ENCODE measurements at places on chromosomes 1 and 21. TPM values are rescaled to one million over a fixed set of nuclear protein-coding genes. Genes with fewer than 3 reads are reported as not detected.

NCAM2 gene
- 8.6 TPM for total RNA-seq

PTPRU gene
- 85.9 TPM for total RNA-seq

RSPH1 gene
- total RNA-seq = 12.7 TPM

ANKRD65 gene
- total RNA-seq = 54.5 TPM

SRSF11 gene
- total RNA-seq = 129 TPM

TTLL7 gene
- total RNA-seq = 28.3 TPM

EFCAB14 gene
- 105 TPM for total RNA-seq

TAF5L gene
- total RNA-seq = 11.0 TPM

MPZ gene
- total RNA-seq = 3.1 TPM

TCP10L gene
- total RNA-seq = not detected

DNA sequence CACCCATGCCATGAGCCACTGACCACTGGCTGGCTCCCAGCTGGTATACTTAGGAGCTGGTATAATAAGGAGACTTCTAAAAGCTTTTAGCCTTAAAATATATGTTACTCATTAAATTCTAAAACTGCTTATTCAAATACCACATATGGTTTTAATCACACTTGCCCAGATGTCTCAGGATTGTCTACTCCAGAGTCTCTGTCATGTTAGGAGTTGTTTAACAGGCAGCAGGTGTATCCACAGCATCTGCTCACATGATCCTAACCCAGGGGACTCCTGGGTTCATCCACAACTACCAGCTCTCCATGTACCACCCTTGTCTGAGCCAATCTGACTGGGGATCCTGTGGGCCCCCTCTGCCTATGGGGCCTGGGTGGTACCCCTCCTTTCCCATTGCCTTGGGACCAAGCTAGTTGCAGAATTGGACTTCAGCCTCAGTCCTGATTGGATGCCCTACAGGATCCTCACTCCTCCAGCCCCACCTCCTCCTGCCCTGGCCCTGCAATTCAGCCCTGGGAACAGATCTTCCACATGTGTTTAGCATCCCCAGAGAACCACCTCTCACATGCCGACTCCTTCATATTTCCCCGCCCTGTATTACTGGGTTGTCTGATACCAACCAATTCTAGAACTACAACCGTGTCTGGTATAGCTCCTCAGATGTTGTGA, 61.3 kb downstream of the BCAR3 start:
- DNase-seq = no peak

DNA sequence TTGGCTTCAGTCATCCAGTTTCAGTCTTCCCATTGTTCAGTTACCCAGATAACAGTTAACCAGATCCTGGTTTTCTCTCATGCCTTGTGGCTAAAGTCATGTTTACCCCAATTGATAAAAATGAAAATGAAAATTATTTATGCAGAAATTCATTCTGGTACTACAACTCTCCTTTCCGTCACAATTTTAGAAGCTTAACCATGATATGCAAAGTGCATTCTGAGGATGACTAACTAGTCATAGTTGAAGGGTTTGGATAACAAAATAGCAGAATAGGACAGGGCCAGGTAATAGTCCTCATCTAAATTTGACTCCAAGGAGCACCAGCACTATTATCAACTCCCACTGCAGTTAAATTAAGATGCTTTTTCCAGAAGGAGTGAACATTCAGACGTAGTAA, 94.7 kb downstream of the NTMT2 start:
- no peak for DNase-seq

DNA sequence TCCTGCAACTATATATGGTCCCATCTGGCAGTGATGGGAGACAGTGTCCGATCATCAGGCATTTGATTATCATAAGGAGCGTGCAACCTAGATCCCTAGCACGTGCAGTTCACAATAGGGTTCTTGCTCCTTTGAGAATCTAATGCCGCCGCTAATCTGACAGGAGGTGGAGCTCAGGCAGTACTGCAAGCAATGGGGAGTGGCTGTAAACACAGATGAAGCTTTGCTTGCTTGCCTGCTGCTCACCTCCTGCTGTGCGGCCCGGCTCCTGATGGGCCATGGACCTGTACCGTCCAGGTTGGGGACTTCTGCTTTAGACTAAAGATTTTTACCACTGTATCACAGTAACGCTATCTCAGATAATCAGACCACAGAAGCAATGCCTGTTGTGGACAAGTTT, 63.8 kb downstream of the TGFB2 start:
- no peak for DNase-seq

- no peak for DNase-seq
Measured at GRCh38 chr21:45558044-45558721, 15.9 kb upstream of the SLC19A1 start.

DNA sequence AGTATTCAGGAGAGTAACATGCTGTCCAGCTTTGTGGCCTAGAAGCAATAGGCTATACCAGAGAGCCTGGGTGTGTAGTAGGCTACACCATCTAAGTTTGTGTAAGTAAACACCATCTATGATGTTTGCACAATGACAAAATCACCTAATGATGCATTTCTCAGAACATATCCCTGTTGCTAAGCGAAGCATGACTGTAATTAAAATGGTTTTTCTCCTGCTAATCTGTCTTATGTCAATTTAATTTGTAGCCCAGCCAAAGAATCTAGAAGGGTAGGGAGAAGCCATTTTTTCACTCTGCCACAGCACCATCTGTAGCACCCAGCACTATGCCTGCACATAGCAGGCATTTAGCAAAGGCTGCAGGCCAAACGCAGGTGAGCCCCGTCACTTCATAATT, 2.0 kb upstream of the TTC24 start:
- no peak for DNase-seq

GRCh38 chr1:230690101-230690500, 23.8 kb downstream of the AGT start:
- no peak for DNase-seq

DNA sequence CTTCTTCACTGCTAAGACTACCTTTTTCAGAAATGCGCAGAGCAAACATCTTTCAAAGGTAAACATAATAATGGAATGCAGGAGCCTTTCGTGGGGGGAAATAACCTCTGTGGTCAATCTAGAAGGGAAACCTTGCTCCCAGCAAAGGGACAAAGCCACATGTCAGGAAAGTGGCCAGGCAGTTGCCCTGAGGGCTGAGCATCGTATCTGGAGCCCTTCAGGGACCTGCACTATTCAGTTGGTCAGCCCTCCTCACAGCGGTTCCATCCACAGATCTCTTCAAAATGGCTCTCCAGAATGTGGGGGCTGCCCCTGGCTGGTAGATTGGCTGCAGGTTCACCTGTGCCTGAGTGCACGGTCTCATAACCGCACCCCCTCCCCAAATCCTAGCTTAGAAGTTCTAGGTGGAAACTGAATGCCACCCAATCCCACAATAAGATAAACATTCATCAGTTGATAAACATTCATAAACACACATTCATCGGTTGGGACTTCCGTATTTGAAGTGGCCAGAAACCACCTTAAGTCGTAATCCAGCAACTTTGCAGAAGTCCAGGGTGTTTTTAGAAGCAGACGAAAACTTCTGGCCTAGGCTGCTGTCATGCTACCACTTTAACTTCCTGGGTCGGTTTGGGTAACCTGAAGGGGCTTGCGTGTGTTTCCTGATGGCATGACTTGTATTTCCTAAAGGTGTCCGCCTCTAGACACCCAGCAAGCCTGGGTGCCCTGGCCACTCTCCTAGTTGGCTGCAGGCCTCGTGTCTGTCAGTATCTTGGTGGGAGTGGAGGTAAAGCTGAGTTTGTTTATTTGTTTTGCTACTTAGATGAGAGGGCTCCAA, 50.5 kb downstream of the RASSF5 start:
- DNase-seq = peak; percentile 69

GRCh38 chr1:185990565-185990964, 256.4 kb downstream of the HMCN1 start:
- no peak for DNase-seq

GRCh38 chr1:207463021-207463420, 8.9 kb downstream of the CR2 start:
- DNase-seq = no peak

DNA sequence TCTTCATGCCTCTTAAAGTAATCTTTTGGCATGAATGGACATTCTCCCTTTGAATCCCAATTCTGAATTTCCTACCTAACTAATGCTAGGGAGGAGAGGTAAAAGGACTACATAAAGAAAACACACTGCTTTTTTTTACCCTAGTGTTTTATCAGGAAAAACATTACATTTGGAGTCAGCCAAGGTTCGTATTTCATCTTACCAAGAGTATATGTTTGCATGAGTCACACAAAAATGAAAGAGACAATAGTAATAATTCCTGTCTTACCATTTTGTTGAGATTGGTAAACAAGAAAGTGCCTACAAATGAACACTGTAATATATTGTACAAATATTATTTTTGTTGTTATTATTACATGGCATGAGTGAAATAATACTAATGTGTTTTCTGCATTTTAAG, 112.9 kb upstream of the WARS2 start:
- DNase-seq = no peak

DNA sequence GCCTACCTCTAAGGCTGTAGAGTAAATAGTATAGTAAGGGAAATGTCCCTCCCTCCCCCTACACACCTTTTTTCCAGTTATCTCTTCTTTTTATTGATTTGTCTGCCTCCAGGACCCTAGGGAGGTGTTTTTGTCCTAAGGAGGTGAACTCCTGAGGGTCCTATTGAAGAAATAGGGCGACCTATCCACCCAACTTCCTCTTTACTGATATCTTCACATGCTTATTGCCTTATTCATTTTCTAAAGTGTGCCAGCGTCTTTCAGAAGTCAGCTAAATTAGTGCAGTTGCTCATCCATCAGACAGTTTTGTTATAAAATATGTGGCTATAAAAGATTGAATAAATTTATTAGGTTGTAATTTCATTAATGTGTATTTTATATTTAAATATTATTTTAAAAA, 5.9 kb downstream of the BACH1 start:
- no peak for DNase-seq

- no peak for DNase-seq
Measured at GRCh38 chr1:166869318-166870099, 6.6 kb downstream of the TADA1 start.

DNA sequence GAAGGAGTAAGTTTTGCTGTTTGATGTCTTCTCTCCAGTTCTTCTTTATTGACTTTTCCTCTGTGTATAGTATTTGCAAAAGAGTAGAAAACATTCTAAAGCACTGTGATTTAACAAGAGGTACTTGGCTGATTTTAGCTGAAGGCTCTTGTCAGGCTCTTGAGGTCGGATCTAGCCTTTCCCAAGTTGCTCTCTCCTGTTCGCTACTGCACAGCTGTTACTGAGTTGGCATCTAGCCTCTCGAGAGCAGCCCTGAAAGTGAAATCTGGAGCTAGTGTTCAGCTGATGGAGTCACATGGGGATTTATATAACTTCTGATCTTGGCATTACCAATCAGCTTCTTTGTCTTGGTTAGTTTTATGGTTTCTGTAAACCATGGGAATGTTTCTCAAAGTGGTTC, 193.1 kb downstream of the RYR2 start:
- peak; percentile 70 for DNase-seq

DNA sequence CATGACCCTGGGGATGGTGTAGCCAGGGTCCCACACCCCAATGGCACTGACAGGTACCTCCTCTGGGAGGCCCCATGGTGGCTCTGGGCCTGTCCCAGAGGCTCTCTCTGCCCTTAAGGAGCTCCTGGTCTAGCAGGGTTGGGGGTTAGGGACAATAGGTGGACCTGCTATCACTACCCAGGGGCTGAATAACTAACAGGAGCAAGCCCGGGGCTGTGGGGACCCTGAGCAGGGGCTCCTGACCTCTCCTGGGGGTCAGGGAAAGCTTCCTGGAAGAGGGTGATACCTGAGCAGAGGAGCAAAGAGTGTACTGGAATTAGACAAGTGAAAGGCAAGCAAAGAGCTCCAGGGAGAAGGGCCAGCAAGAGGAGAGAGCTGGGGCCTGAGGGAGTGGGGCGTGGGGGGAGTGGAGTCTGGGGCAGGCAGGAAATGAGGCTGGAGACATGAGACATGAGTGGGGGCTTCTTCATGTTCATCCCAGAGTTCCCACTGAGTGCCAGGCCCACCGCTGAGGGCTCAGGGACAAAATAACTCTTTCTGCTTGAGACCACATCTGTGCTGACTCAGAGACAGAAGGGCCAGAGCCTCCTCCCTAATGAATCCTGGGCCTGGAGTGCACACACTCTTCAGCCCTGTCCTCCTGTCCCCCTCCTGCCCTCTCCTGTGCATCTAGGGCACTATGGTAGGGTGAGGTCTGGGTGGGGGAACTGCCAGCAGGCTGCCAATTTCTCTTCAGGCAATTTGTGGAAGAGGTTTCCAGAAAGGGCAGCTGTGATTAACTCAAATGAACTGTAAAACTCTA, 517.6 kb downstream of the PTPRU start:
- DNase-seq = no peak

- no peak for DNase-seq
Measured at GRCh38 chr1:208137193-208137592, 107.0 kb downstream of the PLXNA2 start.

- peak; percentile 45 for DNase-seq
Measured at GRCh38 chr1:32538887-32539583, at the start of gene ZBTB8A. Gene ZBTB8A (plus strand): TSS chr1:32539427. CDS start chr1:32592932, 53,505 bp downstream.

- DNase-seq = peak; percentile 44
Measured at GRCh38 chr1:157153746-157154145, 15.6 kb upstream of the ETV3 start.

DNA sequence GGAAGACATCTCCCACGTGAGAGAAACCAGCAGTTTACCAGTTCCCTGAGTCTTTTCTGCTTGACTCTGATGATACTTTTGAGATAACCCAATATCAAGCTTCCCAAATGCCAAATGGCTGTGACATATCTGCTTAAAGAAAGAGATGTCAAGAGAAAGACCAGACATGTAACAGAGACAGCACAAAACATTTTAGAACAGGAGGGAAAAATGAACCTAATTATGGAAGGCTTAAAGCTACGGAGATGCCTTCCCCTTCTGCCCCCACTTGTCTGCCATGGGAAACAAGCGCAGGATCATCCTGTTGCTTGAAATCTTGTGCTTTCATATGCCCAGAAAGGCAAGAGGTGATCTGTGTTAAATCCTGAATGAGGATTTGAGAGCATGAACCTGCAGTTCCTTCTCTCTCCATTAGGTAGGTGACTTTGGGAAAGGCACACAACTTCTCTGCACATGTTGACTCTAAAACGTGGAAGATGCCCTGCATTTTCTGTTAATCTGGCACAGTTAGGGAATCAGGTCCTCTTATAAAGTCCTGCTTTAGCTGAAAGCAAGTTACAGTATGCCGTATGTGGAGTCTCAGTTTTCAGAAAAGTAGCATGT, 46.7 kb upstream of the MTR start:
- DNase-seq = no peak

DNA sequence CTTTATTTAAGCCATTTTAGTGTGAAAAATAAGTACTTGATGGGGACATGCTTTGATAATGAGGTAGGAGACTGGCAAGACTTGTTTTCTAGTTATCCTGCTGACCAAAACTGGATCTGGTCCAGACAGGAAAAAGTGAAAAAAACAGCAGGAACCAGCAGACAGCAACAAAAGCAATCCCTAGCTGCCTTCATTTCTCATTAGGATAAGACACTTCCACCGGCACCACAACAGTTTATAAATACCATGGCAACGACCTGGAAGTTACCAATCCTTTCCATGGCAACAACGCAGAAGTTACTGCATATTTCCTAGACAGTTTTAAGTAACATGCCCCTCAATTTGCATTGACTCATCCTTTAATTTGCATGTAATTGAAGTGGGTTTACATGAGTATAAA, 993.8 kb upstream of the NCAM2 start:
- no peak for DNase-seq

Measured in upper lobe of left lung (tissue), 6 donors.